Left lung (tissue), 14 donors: ENCODE measurements at places on chromosomes 2 and 18.

DNA sequence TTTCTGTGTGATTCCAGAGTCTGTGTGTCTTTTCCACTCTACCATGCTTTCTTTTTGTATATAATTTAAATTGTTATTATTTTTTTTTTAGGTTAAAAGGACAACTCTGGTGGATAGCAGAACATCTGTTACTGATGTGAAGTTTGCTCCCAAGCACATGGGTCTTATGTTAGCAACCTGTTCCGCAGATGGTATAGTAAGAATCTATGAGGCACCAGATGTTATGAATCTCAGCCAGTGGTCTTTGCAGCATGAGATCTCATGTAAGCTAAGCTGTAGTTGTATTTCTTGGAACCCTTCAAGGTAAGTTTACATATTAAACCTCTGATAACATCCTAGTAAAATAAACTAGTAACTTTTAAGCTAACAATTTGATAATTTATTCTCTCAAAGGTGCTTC is 15.3 kb downstream of the SEH1L start:
- no peak for DNase-seq

GRCh38 chr2:8819194-8819593 is 18.2 kb downstream of the KIDINS220 start:
- DNase-seq: no peak

DNA sequence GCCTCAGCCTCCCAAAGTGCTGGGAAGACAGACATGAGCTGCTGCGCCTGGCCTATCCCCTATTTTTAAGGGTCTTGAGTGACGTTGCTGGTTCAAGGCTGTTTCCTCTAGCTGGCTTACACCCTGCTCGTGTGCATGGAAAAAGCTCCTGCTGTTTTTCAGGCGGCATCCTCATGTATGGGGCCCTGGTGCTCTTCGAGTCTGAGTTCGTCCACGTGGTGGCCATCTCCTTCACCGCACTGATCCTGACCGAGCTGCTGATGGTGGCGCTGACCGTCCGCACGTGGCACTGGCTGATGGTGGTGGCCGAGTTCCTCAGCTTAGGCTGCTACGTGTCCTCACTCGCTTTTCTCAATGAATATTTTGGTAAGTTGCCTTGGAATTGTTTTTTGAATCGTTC is 22.0 kb upstream of the NFATC1 start:
- DNase-seq: no peak

DNA sequence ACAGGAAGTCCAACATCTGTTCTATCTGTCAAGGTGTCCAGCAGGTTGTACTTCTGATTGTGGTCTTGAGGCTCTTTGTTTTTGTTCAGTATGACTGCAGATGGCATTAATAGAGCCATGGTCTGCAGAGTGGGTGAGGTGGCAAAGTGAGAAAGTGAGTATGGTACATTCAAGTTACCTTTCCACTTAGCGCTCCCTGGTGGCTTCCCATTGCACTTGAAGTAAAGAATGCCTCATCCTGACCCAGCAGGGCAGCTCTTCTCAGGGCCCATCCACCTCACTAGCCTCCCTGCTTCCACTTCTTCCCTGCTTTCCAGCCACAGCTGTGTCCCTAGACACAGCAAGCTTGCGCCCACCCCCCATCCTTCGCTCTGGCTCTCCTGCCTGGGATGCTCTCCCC is 148.0 kb upstream of the ALPP start:
- DNase-seq: no peak

- no peak for DNase-seq
Measured at GRCh38 chr2:159009940-159010339, 41.5 kb downstream of the TANC1 start.

DNA sequence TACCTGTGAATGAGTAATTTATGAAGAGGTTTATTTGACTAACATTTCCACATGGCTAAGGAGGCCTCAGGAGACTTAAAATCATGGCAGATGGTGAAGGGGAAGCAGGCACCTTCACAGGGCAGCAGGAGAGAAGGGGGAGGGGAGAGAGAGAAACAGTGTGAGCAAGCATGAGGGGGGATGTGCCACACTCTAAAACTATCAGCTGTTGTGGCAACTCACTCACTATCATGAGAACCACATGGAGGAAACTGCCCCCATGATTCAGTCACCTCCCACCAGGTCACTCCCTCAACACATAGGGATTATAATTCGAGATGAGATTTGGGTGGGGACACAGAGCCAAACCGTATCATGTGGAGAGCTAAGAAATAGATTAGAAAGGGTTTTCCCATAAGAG is 309.0 kb downstream of the RDH14 start:
- DNase-seq: no peak

GRCh38 chr18:47036298-47036874 is 965 bp upstream of the ELOA2 start:
- no peak for DNase-seq

DNA sequence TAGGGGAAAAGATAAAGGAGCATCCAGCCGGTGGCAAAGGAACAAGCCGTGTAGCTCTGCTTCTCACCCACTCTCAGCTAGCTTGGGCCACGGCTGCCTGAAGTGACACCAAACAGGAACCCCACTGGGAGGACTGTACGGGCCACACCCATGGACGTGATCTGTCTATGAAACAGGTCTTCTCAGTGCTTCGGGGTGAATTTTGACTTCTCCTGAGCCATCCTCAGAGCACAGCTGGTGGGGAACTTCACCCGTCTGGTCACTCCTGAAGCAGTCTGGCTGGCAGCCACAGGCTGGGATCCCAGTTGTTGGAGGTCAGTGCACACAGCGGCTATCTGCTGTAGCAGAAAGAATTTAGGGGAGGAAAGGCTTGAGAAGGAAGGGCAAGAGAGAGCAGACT is 223.8 kb downstream of the FAM210A start:
- no peak for DNase-seq
